Smooth muscle cell of bladder (primary cell): ENCODE measurements at places on chromosomes 6 and 20. TPM values are rescaled to one million over a fixed set of nuclear protein-coding genes. Genes with fewer than 3 reads are reported as not detected.

Gene SLC16A10
- total RNA-seq = not detected in 2 replicates

Gene NOTCH4
- total RNA-seq = 0.85 and 1.2 TPM in 2 replicates

Gene GDAP1L1
- under 0.01 and 0.09 TPM in 2 replicates for total RNA-seq

Gene CASS4
- total RNA-seq = 0.09 and 0.14 TPM in 2 replicates

Gene METTL24
- total RNA-seq = 0.43 and 1.2 TPM in 2 replicates

Gene RBM24
- 1.4 and 3.5 TPM in 2 replicates for total RNA-seq

Gene BNIP5
- not detected in 2 replicates for total RNA-seq
